Hepatic stellate cell (primary cell): ENCODE measurements at places on chromosomes 3 and 15.

GRCh38 chr15:41115161-41115651 lies 874 bp downstream of the INO80 start:
- DNase-seq: peak; percentile 39

- peak; percentile 45 for DNase-seq
Measured at GRCh38 chr3:86937306-86937791, 53.6 kb downstream of the VGLL3 start.

GRCh38 chr15:42108189-42108588 lies 13.8 kb upstream of the PLA2G4D start:
- no peak for DNase-seq

GRCh38 chr3:152737021-152737908 lies 97.7 kb upstream of the P2RY1 start:
- no peak for DNase-seq

DNA sequence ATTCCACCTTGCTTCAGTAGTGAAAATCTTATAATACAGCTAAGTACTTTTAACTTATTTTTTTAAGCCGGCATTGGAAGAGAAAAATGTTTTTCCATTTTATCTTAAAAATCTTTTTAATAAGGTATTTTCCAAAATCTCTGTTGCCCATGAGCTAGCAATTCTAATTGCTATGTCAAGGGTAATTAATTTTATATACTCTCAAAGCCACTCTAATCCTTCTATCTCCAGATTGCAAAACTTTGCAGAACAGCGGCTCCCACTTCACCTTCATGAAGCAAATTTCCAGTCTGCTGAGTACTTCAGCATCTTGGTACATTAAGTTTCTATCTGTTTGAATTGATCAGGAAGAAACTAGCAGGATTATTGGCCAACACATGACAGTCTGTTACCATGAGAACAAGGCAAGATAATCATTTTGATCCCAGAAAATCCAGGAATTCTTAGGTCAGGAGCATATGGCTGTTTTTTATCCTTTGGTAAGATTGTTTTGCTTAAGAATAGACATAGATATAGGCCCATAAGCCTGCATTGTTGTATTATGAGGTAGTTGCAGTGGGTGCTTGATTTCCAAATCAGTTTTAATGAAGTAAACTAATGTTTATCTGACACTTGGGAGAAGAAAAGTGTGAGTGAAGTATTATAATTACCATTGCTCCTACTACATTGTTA lies 6.0 kb downstream of the TIPARP start:
- no peak for DNase-seq

DNA sequence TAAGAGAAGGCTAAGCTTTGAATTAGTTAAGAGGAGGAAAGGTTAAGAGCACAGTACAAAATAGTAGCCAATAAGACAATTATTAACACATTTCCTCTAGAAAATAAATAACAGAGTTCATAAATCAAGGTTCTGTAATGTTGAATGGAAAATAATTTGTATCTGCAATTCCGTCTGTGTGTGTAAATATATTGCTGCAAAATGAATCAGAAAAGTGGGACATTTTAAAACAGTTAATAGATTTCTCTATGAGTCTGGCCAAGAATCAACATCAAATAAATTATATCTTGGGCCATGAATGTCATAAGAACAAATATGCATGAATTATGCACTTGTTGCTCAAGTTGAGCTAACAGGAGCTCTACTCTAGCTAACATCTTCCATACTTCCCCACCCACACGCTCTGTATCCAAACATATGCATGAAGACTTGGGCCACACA lies 14.2 kb upstream of the SUCNR1 start:
- DNase-seq: no peak

- no peak for DNase-seq
Measured at GRCh38 chr3:166570102-166570501, 732.9 kb upstream of the BCHE start.

DNA sequence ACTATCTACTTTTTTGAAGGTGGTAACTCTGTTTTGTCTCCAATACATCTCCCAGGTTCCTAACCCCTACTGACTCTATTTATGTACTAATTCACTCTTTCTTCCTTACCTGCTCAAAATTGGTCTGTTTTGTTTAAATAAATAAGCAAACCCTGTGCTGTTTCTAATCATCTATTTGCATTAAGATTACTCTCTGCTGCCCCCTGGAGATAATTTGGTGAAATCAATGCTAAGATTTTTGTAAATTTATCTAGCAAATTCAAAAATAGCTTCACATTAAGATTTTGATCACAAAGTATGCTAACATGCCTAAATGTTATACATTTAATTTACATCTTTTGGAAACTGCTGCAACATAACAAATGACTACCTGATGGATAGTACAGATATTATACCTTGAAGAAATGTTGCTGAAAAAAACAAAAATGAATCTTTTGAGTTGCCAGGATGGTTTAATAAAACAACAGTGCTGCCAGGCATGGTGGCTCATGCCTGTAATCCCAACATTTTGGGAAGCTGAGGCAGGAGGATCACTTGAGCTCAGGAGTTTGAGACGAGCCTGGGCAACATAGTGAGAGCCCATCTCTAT lies 4.4 kb upstream of the CD200R1 start:
- DNase-seq: no peak

GRCh38 chr15:58440158-58440910 lies 8.5 kb downstream of the LIPC start:
- peak; percentile 54 for DNase-seq

- DNase-seq: no peak
Measured at GRCh38 chr3:66747696-66748095, 246.9 kb upstream of the LRIG1 start.

DNA sequence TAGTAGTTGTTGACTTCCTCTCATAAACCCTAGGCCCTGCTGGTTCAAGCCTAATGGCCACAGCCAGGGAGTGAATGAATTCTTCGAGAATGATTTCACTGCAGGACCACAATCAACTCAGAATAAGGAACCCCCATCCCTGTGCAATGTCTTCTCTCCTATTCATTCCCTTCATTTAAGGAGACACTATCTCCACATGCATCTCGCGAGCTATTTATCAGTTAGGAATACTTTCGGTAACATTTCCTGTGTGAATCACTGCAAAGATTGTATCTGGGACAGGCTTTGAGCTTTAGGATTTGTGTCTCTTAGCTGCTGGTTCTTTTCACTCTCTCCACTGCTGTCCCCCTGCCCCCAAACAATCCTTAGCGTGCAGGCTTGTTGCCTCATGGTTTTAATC lies 94.4 kb downstream of the MYLK start:
- DNase-seq: peak; percentile 63

DNA sequence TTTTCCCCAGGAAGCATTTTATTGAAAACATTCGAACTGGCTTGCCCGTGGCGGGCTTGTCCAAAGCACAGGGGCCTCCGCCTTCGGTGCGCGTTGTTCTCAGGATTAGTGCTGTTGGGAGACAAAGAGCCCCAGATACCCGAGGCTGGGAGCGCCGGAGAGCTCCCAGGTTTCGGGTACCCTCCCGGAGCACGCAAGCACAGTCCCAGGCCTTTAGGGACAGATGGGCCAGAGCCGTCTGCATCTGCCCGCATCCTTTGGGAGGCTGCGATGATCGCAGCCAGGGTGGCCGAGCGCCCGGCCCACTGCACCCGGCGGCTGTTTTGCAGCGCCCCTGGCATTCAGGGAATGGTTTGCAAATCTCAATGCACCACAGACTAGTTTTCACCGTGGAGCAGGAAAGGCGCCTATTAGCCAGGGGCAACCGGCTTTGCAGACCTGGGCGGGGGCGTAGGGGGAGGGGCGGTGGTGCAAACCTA lies 5.0 kb upstream of the FEZF2 start:
- DNase-seq: no peak

DNA sequence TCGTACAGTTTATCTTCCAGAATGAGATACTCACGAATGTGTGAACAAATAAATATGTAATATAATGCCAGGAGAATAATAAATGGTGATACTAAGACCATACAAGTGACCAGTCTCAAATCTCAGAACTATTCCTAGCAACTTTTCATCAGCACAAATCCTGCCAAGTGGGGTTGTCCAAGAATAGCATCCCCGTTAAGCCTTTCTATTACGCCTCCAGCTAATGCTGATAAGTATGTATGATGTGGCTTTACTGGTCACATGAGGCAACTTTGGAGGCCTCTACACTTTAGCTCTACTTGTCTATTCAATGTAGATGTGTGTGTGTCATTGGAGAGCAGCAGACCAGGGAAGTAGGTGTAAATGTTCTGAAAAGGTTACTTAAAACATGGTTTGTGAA lies 129.5 kb downstream of the KCNMB2 start:
- no peak for DNase-seq

DNA sequence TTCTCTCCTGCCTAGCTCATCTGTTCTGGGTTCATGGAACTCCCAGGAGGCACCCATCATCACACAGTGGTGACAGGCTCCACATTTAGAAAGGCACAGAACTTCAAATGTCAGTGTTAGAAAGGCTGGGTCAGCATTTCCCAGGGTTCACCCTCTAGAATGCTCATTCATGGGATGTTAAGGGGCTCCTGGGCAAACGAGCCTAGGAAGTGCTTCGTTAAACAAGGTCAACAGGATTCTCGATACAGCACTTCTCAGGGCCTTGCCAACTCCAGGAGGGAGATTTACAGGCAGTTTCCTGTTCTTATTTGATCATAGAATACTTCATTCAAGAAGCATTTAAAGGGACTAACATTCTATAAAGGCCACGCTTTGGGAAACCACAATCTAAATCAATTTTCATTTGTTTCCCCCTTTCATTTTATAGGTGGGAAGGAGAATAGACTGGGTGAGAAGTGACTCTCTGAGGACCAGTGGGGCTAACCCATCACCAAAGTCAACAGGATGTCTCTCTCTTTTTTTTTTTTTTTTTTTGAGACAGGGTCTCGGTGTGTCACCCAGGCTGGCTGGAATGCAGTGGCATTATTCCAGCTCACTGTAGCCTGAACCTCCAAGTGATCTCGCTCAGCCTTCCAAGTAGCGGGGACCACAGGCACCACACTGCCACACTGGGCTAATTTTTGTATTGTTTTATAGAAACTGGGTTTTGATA lies 14.3 kb downstream of the IGDCC4 start:
- no peak for DNase-seq

GRCh38 chr15:85579957-85580694 lies 199.7 kb downstream of the AKAP13 start:
- DNase-seq: no peak

- no peak for DNase-seq
Measured at GRCh38 chr3:122167630-122168029, 15.8 kb upstream of the CASR start.

DNA sequence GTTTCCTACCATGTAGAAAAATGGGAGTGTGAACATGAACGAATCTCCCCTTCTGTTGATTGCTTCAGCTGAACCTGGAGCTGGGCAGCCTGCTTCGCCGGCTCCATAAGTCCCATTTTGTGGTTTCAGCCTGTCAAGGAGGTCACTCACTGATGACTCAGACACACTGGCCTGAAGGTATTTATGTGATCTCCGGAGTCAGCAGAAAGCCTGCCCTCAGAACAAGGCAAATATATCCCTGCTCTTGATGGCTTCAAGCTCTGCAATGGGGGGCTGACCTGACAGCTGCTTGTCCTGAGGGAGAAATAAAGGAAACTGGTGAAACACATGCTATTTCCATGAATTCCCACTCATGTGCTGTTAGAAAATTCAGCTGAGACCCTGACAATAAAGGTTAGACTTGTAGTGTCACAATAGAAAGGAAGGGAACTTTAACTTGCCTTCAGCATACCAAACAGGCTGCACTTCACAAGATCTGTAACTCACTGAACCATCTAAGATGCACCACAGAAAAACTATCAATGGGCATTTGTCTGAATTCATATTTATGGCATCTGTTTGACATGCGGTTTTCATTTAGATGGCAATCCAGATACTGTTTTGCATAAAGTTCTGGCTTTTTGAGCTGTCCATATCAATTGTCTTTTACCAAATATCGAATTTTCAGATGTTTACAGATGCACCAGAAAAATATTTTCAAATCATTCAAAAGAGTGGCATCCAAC lies 282.0 kb upstream of the VEPH1 start:
- DNase-seq: peak; percentile 47

DNA sequence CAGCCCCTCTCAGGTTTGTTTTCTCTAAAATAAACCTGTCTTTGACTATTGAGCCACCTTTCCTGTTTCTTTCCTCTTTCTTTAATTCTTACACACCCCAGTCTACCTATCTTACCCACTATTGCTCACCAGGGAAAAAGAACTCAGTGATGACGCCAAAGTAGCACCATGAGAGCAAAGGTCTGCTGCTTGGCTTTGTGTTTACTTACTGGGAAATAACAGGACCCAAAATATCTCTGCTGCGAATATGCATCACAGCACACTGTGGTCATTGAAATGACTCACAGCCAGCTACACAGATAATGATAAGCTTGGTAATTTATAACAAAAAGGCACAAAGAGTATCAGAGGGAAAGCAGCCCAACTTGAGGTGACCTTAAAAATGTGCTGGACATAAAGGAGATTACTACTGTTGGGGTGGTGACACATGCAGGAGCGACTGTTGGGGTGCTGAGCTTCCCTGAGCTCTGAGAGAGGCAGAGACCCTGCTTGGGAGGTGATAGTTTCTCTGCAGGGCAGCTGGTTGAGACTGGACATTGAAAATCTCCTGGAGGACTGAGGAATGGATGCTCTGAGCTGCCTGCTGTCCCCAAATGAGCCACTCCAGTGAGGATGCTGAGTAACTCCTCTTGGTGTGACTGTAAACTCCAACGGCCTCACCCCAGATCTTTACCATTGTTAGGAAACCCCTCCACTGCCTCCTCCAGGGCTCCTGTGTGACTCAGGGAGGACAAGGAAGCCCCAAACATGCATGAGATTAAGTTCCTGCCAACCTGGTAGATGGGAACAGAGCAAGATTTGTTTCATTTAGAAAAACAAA lies 14.5 kb downstream of the EFCAB12 start:
- DNase-seq: peak; percentile 94

- peak; percentile 11 for DNase-seq
Measured at GRCh38 chr15:45521596-45522327, 793 bp downstream of the SLC30A4 start.

DNA sequence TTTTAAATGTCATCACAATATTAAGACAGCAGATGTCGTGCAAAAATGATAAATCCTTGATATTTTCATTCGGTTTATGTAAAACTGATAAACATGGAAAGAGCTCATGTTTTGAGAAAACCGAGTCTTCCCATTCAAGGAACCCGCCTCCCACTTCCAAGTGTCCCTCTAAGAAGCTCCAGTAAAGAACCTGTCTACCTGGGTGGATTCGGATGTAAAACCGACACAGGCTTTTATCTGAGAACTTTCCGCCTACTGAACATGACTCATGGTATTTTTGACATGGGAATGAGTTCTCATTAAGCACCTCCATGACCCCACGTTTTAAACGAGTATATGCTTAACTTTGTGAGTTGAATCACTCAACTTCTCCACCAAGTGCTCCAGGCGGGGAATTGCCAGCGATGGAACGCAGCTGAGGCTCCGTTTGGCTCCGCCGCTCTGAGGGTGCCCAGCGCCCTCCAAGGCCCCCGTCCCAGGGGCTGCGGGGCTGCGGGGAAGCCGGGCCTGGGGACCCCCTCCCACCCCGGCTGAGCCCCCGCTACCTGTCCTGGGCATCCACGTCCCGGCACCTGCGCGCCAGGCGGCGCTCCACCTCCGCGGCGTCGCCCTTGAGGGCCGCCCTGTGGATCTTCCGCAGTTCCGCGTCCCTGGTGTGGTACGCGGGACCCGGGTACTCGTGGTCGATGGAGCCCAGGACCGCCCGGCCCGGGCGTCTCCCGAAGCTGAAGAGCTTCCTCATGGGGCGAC lies 119.9 kb downstream of the LMLN start:
- DNase-seq: peak; percentile 6
